ENCODE measurements at places on chromosomes 13 and 19. TPM values are rescaled to one million over a fixed set of nuclear protein-coding genes. Genes with fewer than 3 reads are reported as not detected.

Gene ZNF98
- total RNA-seq, result not detected

Gene VSTM1
- total RNA-seq, result not detected

Gene SEMA6B
- 0.37 TPM for total RNA-seq

DNA sequence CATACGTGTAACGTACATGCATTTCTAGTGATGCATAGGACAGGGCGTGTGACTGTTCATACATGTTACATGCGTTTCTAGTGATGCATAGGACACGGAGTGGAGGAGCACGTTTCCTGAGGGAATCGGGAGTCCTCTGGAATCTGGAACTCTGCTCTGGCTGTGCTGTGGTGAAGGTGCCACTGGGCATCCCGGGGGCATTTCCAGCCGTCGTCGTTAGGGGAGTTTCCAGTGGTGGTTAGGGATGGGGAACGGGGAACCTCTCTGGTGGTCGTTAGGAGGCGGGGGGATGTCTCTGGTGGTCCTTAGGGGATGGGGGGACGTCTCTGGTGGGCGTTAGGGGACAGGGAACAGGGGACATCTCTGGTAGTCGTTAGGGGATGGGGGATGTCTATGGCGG is 209.6 kb upstream of the SOX1 start:
- H3K27ac ChIP-seq, result no peak overlapping the region
- DNase-seq, result no peak
- peaks cover 1% of the 10 kb centered on the region for H3K27me3 ChIP-seq
- H3K4me3 ChIP-seq, result no peak overlapping the region
- H3K4me1 ChIP-seq, result no peaks in the 10 kb centered on the region
- no peaks in the 10 kb centered on the region for H3K36me3 ChIP-seq

DNA sequence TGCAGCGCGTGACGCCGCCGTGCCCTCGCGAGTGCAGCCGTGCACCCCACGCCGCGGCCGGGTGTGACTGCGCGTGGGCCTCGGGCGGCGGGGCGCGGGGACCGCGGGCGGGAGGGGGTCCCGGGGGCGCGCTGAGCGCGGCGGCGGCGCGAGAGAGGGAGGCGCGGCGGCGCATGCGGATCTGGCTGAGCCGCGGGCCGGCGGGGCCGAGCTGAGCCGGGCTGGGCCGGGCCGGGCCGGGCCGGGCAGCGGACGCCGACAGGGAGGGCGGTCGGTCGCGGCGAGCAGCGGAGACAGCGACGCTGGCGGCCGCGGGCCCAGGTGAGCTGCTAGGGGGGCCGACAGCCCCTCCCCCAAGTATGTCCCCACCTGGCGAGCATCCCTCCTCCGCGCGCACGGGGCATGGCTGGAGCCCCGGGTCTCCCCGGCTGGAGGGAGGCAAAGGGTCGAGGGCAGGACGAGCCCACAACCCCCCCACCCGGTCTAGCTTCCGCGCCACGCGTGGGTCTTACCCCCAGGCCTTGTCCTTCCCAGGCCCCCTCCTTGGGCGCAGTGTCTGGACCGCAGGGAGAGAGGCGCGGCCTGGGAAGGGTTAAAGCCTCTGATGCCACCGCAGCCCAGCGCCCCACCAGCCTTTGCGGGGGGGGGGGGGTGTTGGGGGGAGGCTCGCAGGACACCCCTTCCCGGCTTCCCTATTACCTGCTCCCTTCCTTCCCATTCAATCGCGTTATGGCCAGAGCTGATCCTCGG is at the start of gene SPTBN4:
Gene SPTBN4 (plus strand): TSS at position 17 of the 750 bp plus-strand sequence. CDS start 5,621 bp downstream, outside the sequence.
- H3K4me1 ChIP-seq, result peaks cover 25% of the 10 kb centered on the region
- no peaks in the 10 kb centered on the region for H3K36me3 ChIP-seq
- peak within 1 kb of the TSS; percentile 68 for H3K27ac ChIP-seq
- peaks cover 14% of the 10 kb centered on the region for H3K27me3 ChIP-seq
- peak within 1 kb of the TSS; percentile 81 for H3K4me3 ChIP-seq
- no peak for DNase-seq

GRCh38 chr13:101150998-101151397 is 265.3 kb downstream of the NALCN start:
- H3K4me3 ChIP-seq, result no peak overlapping the region
- no peak overlapping the region for H3K27ac ChIP-seq
- DNase-seq, result no peak
- H3K4me1 ChIP-seq, result peaks cover 6% of the 10 kb centered on the region

DNA sequence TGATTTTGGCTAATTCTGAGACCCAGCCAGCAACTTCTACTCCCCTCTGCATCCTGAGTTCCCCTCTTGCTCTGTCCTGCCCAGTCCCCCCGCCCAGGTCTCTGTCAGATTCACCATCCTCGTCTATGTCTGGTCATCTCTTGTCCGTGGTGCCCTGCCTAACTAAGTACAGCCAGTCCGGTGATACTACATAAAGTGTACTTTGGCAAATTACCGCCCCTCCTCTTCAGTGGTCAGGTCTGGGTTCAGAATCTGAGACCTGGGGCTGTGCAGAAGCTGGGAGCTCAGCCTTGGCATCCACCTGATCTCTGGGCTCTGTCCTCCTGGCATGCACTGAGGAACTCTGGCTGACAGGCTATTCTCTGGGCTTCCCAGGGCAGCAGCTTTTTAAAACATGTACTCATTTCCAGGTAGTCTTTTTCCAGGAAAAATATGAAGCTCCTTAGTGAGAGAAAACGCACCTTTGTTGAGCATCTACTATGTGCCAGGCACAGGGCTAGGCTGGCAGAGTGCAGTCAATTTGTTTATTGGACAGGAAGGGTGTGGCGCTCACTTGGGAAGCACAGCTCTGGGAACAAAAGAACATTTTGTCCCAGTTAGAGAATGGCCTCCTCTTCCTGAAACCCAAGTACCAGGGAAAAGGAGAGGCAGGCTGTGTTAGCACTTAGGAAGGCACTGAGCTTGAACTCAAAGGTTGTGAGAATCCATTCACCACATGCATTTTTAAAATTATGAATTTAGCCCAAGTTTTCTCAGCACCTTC is 88.9 kb downstream of the TSHZ3 start:
- H3K36me3 ChIP-seq, result no peaks in the 10 kb centered on the region
- H3K4me3 ChIP-seq, result no peak overlapping the region
- H3K27ac ChIP-seq, result no peak overlapping the region
- no peaks in the 10 kb centered on the region for H3K27me3 ChIP-seq

GRCh38 chr13:23743278-23744076 is 145.7 kb downstream of the MIPEP start:
- DNase-seq, result no peak
- H3K4me3 ChIP-seq, result no peak overlapping the region
- peaks cover 9% of the 10 kb centered on the region for H3K36me3 ChIP-seq
- H3K4me1 ChIP-seq, result peaks cover 9% of the 10 kb centered on the region
- H3K27me3 ChIP-seq, result no peaks in the 10 kb centered on the region

GRCh38 chr13:59133903-59134302 is 1029.8 kb downstream of the DIAPH3 start:
- H3K27me3 ChIP-seq, result no peaks in the 10 kb centered on the region
- H3K4me1 ChIP-seq, result no peaks in the 10 kb centered on the region
- H3K4me3 ChIP-seq, result no peak overlapping the region
- DNase-seq, result no peak

DNA sequence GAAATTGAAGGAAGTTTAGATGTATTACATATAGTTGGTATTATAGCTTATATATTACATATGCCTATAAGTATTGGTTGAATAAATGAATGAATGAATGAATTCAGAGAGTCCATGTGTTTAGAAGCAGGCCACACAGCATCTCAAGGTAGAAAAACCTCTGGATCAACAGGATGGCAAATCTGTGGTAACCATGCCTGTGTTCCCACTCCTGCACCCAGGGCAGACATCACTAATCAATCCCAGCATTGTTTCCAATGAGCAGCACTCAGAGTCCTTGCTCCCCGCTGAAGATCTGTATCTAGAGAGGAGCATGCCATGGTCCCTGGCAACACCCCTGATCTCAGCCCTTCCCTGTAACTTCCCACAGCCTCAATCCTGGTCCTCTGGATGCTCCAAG is 944 bp downstream of the CEACAM19 start:
- H3K4me1 ChIP-seq, result no peaks in the 10 kb centered on the region
- H3K4me3 ChIP-seq, result no peak overlapping the region
- peaks cover 6% of the 10 kb centered on the region for H3K27me3 ChIP-seq
- H3K27ac ChIP-seq, result no peak overlapping the region
- no peak for DNase-seq

GRCh38 chr19:50242581-50242980 is 39.2 kb downstream of the MYH14 start:
- no peaks in the 10 kb centered on the region for H3K4me1 ChIP-seq
- H3K4me3 ChIP-seq, result no peak overlapping the region
- H3K27me3 ChIP-seq, result peaks cover 20% of the 10 kb centered on the region
- no peaks in the 10 kb centered on the region for H3K36me3 ChIP-seq
- no peak overlapping the region for H3K27ac ChIP-seq

GRCh38 chr13:93561576-93562225 is 335.1 kb downstream of the GPC6 start:
- no peaks in the 10 kb centered on the region for H3K36me3 ChIP-seq
- no peak overlapping the region for H3K4me3 ChIP-seq

DNA sequence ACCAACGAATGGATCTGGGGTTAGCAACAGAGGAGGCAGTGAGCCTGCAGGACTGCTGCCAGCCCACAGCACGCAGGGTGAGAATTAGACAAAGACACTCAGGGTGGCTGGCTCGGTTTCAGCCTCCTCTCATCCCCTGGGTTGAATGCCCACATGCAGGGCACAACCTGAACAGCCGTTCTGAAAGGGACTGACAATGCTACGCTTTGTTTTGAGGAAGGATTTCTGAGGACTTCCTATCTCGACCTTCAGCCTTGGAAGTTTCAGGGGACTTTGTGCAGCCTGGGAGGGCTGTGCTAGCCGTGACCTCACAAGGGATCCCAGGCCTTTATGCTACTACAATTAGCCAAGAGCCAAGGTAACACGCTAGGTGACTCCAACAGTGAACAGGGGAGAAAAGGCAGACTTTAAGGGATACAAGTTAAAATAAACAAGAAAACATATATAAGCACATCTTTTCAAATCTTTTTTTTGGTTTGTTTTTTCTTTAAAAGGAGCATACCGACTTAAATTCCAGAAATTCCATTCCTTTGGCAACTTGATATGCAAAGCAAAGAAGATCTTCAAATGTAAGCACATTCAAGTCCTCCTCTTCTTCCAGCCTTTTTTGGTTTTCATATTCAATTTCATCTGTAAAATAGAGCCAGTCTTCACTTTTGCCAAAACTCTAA is 34.5 kb upstream of the URAD start:
- DNase-seq, result no peak
- no peaks in the 10 kb centered on the region for H3K36me3 ChIP-seq
- peaks cover 7% of the 10 kb centered on the region for H3K4me1 ChIP-seq
- H3K4me3 ChIP-seq, result no peak overlapping the region

- H3K4me3 ChIP-seq, result no peak overlapping the region
- H3K27me3 ChIP-seq, result no peaks in the 10 kb centered on the region
- H3K36me3 ChIP-seq, result no peaks in the 10 kb centered on the region
- H3K27ac ChIP-seq, result no peak overlapping the region
Observed at GRCh38 chr13:90205081-90205480, 1142.4 kb upstream of the MIR17HG start.

GRCh38 chr13:19957320-19958154 is 990 bp upstream of the ZMYM2 start:
- no peaks in the 10 kb centered on the region for H3K27me3 ChIP-seq
- peak overlapping the region; percentile 85 for H3K4me3 ChIP-seq
- peak overlapping the region; percentile 90 for H3K27ac ChIP-seq
- DNase-seq, result peak; percentile 75
- peaks cover 22% of the 10 kb centered on the region for H3K36me3 ChIP-seq

DNA sequence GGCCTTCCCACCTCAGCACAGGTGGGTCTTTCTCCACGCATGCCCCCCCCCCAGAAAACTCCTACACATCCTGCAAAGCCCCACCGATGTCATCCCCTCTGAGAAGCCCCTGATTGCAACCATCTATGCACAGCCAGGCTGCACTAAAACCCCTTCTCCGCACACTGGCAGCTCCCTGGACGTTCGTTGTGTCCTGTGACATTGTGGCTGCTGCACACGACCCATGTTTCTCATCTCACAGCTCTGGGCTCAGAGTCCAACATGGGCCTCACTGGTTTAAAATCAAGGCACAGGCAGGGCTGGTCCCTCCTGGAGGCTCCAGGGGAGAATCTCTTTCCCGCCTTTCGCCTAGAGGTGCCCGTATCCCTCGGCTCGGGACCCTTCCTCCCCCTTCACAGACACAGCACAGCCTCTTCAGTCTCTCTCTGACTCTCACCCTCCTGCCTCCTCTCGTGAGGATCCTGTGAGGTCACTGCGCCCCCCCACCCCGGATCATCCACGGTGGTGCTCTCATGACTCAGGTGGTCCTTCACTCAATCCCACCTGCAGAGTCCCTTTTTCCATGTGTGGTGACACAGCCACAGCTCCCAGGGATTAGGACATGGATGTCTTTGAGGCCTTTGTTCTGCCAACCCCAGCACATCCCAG is 71.2 kb downstream of the GADD45B start:
- H3K4me3 ChIP-seq, result no peak overlapping the region
- peaks cover 19% of the 10 kb centered on the region for H3K36me3 ChIP-seq
- no peak overlapping the region for H3K27ac ChIP-seq
- H3K27me3 ChIP-seq, result no peaks in the 10 kb centered on the region
- H3K4me1 ChIP-seq, result peaks cover 43% of the 10 kb centered on the region
- no peak for DNase-seq
